ENCODE measurements at places on chromosomes 7 and 10.

- DNase-seq = no peak
Observed at GRCh38 chr10:86684331-86685097, 16.2 kb downstream of the LDB3 start.

GRCh38 chr10:88114368-88114767 is 250.9 kb downstream of the PTEN start:
- no peak for DNase-seq

DNA sequence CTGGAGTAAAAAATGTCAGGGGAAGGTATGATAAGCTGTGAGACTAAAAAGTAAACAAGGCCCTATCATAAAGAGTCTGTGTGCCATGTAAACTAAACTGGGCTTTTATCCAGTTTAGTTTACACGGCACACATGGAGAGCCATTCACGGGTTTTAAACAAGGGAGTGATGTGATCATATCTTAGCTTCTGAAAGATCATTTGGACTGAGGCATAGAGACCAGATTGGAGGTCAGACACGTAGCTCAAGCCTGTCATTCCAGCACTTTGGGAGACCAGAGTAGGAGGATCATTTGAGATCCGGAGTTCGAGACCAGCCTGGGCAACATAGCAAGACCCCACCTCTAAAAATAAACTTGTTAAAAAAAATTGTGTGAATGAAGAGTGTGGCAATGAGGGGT is 50.1 kb downstream of the SKIDA1 start:
- no peak for DNase-seq

DNA sequence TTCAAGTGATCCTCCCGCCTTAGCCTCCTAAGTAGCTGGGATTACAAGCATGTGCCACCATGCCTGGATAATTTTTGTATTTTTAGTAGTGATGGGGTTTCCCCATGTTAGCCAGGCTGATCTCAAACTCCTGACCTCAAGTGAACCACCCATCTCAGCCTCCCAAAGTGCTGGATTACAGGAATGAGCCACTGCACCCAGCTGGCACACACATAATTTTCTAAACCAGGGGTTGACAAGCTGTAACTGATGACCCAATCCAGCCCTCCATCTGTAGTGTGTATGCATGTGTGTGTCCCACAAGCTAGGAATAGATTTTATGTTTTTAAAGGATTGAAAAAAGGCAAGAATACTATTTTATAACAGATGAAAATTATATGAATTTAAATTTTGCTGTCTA is 125.9 kb upstream of the INSYN2A start:
- no peak for DNase-seq

DNA sequence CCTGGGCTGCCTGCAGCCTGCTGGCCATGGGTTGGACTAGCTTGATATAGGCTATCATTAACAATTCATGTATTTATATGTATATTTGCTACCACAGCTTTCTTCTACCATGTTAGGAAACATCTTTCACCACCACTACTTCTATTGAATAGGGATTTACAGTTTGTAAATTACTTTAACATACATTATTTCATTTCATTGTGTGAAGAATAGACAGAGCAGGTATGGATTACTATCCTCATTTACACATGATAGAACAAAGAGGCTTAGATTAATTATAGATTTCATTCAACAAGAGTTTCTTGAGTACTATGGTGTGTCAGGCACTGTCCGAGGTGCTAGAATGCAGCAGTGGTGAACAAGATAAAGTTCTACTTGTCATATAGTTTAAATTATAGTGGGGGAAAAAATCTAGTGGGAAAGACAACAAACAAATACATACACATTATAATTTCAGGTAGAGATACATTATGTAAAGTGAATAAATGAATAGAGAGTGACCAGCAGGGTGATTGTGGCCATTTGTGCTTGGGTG is 20.6 kb downstream of the VTI1A start:
- no peak for DNase-seq

GRCh38 chr10:66837990-66838389 is 87.8 kb upstream of the LRRTM3 start:
- peak; percentile 30 for DNase-seq

DNA sequence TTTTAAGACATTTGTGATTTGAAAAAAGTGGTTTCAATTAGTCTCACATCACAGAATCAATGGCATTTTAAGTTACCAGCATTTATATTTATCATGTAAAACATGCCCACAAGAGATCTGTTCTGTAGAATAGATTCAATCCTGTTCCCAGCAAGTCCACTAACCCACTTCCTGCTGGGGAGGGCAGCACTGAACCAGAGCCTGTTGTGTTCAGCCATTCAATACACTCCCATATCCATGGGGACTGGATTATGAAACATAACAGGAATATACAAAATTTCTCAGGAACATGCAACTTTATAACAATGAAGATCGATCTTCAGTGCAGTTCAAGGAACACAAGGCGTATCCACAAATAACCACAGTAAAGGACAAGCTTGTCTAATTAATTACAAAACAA is 24.4 kb upstream of the ANK3 start:
- no peak for DNase-seq

All from AG04450 (cell line).